ENCODE measurements at places on chromosomes 6 and 20. TPM values are rescaled to one million over a fixed set of nuclear protein-coding genes. Genes with fewer than 3 reads are reported as not detected.

BMP5 gene
- total RNA-seq, result 0.16 TPM

OPN5 gene
- total RNA-seq, result under 0.01 TPM

HLA-DQB1 gene
- not detected for total RNA-seq

DEFB124 gene
- not detected for total RNA-seq

DAAM2 gene
- total RNA-seq, result 4.7 TPM

HRH3 gene
- not detected for total RNA-seq

MACROD2 gene
- 0.63 TPM for total RNA-seq

PSORS1C2 gene
- not detected for total RNA-seq

DDO gene
- 0.09 TPM for total RNA-seq

EPPIN gene
- total RNA-seq, result not detected

GUCA1A gene
- total RNA-seq, result not detected

IL20RA gene
- total RNA-seq, result 0.17 TPM

RSPH9 gene
- 0.95 TPM for total RNA-seq

CASS4 gene
- total RNA-seq, result 5.0 TPM

BMP7 gene
- not detected for total RNA-seq

CGAS gene
- 1.5 TPM for total RNA-seq

HLA-DOB gene
- 0.32 TPM for total RNA-seq

TLDC2 gene
- 0.09 TPM for total RNA-seq

NNAT gene
- total RNA-seq, result 0.26 TPM

SLC32A1 gene
- not detected for total RNA-seq

SULF2 gene
- total RNA-seq, result 3.8 TPM

OR2J3 gene
- total RNA-seq, result not detected

LY6G5C gene
- total RNA-seq, result 0.09 TPM

CRYBG1 gene
- total RNA-seq, result 8.0 TPM

NMBR gene
- total RNA-seq, result not detected

B3GALT4 gene
- total RNA-seq, result 13.6 TPM

PRICKLE4 gene
- total RNA-seq, result not detected

SAPCD1 gene
- 1.3 TPM for total RNA-seq

B3GAT2 gene
- under 0.01 TPM for total RNA-seq

MYT1 gene
- not detected for total RNA-seq

PTK7 gene
- total RNA-seq, result 151 TPM

COX4I2 gene
- total RNA-seq, result not detected

XKR7 gene
- not detected for total RNA-seq

RNF217 gene
- total RNA-seq, result 7.3 TPM

CCN6 gene
- total RNA-seq, result not detected

PRDM13 gene
- not detected for total RNA-seq

PI3 gene
- total RNA-seq, result not detected

POU3F2 gene
- total RNA-seq, result under 0.01 TPM

PXDC1 gene
- total RNA-seq, result 24.9 TPM

SLC22A2 gene
- total RNA-seq, result not detected

CNR1 gene
- not detected for total RNA-seq

MEI4 gene
- not detected for total RNA-seq

VSTM2L gene
- total RNA-seq, result 0.32 TPM

Data from bronchial smooth muscle cell (primary cell).